Activated T-cell treated with anti-CD3 and anti-CD28 coated beads, Interleukin-2, amount 50 U/mL, for 24 hours (primary cell): ENCODE measurements at places on chromosomes 2 and 18.

- no peak for DNase-seq
- H3K27ac ChIP-seq, result no peak overlapping the region
- H3K4me3 ChIP-seq, result no peak overlapping the region
- H3K36me3 ChIP-seq, result no peaks in the 10 kb centered on the region
Measured at GRCh38 chr18:34965108-34965507, 76.1 kb upstream of the MAPRE2 start.

DNA sequence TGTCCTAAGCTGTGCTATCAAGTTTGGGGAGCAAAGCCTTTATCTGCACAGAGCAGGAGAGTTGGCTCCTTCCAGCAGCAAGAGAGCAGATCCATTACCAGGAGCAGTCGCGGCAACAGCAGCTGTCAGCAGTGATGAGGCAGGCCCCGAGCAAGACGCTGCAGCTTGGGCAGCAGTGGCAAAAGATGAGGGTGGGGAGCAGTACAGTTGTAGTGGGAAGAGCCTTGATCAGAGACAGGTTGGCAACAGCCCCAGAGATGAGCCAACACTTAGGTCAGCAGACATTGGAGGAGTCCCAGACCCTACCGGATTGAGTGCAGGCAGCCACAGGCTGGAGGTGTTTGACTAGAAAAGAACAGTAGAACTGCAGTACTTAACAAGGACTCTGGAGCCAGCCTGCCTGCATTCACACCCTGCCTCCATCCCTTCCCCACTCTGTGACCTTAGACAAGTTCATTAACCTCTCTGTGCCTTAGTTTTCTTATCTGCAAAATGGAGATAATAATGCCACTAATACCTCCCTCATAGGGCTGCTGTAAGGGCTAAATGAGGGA is 117.1 kb upstream of the SERTAD2 start:
- no peaks in the 10 kb centered on the region for H3K27me3 ChIP-seq
- peaks cover 24% of the 10 kb centered on the region for H3K4me1 ChIP-seq
- H3K36me3 ChIP-seq, result no peaks in the 10 kb centered on the region
- H3K27ac ChIP-seq, result no peak overlapping the region
- H3K4me3 ChIP-seq, result no peak overlapping the region
- DNase-seq, result no peak

GRCh38 chr2:42142547-42143184 is 26.5 kb upstream of the EML4 start:
- H3K27ac ChIP-seq, result no peak overlapping the region
- no peaks in the 10 kb centered on the region for H3K27me3 ChIP-seq
- no peak overlapping the region for H3K4me3 ChIP-seq
- no peak for DNase-seq
- peaks cover 35% of the 10 kb centered on the region for H3K4me1 ChIP-seq
- no peaks in the 10 kb centered on the region for H3K36me3 ChIP-seq

GRCh38 chr2:235570966-235571692 is 77.3 kb downstream of the AGAP1 start:
- H3K4me1 ChIP-seq, result no peaks in the 10 kb centered on the region
- no peak for DNase-seq
- peaks cover 21% of the 10 kb centered on the region for H3K27me3 ChIP-seq
- H3K4me3 ChIP-seq, result no peak overlapping the region

DNA sequence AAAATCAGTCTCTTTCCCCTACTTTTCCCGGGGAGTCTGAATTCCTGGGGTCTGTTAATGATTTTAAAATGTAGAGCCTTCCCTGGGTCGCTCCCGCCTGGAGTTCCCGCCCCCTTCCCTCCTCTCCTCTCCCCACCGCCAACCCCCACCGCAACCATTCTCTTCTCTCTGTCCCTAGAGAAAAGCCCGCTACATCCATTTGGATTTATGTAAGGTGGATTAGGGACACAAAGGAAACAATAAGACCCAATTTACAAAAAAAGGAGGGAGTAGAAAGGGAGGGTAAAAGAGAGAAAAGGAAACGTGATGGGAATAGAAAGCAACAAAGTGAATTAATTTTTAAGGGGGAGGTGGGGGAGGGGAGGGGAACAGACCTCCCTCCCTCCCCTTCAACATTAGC is 2.2 kb downstream of the EPHA4 start:
- peaks cover 6% of the 10 kb centered on the region for H3K36me3 ChIP-seq
- peaks cover 66% of the 10 kb centered on the region for H3K4me1 ChIP-seq

- no peaks in the 10 kb centered on the region for H3K4me1 ChIP-seq
- H3K36me3 ChIP-seq, result no peaks in the 10 kb centered on the region
- no peak for DNase-seq
- no peak overlapping the region for H3K4me3 ChIP-seq
Measured at GRCh38 chr18:41645589-41646360, 309.3 kb upstream of the PIK3C3 start.

DNA sequence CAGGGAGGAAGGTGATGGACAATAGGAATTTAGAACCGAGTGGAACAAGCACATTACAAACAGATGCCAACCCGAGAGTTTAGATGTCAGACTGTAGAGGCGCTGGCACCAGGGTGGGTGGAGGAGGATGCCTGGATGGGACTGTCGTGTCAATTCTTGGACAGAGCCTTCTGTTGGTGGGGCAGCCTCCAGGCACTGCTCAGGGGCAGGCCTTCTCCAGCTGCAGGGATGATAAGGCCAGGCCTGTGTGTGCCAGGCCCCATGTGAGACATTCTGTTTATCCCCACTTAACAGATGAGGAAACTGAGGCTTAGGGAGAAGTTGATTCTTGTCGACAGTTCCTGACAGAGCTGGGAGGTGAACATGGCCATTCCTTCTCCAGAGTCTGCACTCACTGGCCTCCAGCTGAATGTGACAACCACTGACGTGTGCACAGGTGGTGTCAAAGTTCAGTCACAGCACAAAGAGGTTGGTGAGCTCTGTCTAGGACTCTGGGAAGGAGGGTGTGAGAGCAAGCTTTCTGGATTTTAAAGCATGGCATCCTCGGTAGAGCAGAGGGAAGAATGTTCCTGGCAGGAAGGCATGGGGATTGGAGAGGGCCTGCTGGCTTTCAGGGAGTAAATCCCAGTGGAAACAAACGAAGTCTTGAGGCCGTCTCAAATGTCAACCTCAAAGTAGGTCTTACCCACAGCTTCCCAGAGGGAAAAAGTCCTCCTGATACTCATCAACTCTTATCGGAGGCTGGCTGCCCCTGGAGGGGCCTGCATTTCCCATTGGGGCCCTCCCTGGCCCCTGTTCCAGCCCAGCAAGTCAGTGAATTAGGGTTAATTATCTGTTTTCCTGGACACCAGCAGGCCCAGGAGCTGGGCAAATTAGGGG is 52.4 kb downstream of the GLI2 start:
- no peak for DNase-seq
- no peak overlapping the region for H3K4me3 ChIP-seq

DNA sequence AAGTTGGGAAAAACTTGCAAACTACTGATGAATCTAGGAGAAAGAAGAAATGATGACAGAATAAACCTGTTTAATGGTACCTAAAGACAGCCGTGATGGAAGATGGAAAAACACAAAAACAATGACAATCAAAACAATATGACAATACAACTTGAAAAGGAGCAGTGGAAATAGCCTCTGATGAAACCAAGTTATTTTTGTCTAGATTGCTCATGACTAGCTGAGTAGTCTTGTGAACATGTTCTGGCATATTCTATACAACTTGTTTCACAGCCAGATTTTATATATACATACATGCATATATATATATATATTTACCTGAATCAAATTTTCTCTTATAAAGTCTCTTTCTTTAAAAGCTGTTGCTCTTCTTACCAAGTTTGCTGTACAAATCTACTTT is 439.1 kb downstream of the TGIF1 start:
- no peak for DNase-seq
- peaks cover 12% of the 10 kb centered on the region for H3K27me3 ChIP-seq
- no peak overlapping the region for H3K4me3 ChIP-seq
- no peak overlapping the region for H3K27ac ChIP-seq
- H3K4me1 ChIP-seq, result no peaks in the 10 kb centered on the region
